ENCODE measurements at places on chromosomes 1 and 21.
A peak's percentile ranks its signal among the peaks of the same experiment; 100 is the strongest.

DNA sequence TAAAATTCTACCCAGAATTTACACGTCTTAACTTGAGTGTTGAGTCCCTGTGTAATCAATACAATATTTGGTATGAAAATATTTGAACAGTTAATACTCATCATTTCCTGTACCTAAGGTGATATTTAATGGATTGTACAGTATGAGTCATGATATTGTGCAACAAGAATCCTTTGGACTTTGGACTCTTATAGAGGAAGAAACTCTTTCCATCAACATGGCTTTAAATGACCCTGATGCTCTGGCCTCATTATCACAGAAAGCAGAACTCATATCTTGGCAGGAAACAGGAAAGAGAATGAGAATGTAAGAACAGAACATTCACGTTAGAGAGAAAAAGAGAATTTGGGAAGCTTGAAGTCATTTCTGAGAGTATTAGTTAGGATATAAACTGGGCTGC is 168.8 kb upstream of the B3GALT2 start:
- no peak for DNase-seq

DNA sequence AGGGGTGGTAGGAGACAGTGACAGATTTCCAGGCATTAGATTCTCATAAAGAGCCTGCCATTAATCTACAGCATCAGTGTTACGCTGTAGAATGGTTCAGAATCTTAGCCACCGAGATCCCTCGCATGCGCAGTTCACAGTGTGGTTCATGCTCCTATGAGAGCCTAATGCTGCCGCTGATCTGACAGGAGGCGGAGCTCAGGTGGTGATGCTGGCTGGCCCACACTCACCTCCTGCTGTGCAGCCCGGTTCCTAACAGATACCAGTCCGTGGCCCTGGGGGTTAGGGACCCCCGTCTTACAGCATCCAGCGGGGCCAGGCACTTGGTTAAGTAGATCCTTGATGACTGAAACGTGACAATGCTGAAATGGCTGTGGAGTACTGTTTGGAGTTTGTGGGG is 163.6 kb upstream of the C1orf21 start:
- no peak for DNase-seq

- DNase-seq: no peak
Measured at GRCh38 chr1:60637651-60638050, 444.7 kb upstream of the NFIA start.

- no peak for DNase-seq
Measured at GRCh38 chr21:34047835-34048234, 25.5 kb upstream of the MRPS6 start.

GRCh38 chr1:31708324-31708723 is 4.5 kb upstream of the COL16A1 start:
- no peak for DNase-seq

DNA sequence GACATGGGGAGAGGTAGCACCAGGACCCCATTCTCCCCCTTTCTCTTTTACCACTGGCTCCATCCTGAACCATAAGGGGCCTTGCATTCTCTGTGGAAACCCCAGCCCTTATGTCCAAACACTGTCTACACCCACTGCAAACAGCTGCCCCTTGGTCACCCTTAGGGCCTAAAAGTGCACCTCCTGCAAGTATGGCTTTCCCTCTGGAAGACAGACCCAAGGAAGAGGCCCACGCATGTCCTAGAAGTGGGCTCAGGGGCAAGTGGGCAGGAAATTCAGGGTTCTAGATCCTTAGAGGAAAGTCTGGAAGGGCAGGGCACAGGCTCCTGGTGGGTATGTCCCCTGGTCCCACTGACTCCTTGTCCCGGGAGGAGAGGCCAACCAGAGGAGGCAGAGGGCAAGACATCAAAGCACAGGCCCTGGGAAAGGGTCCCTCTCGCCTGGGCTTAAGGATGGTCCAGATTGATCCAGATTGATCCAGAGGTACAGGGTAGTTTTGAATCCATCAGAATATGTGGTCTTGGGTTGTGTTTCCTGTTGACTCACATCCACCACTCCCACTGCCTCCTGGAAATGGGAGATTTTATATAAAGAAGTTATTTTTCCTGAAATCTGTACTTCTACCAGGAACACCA is 150.9 kb downstream of the GRIK3 start:
- DNase-seq: no peak

DNA sequence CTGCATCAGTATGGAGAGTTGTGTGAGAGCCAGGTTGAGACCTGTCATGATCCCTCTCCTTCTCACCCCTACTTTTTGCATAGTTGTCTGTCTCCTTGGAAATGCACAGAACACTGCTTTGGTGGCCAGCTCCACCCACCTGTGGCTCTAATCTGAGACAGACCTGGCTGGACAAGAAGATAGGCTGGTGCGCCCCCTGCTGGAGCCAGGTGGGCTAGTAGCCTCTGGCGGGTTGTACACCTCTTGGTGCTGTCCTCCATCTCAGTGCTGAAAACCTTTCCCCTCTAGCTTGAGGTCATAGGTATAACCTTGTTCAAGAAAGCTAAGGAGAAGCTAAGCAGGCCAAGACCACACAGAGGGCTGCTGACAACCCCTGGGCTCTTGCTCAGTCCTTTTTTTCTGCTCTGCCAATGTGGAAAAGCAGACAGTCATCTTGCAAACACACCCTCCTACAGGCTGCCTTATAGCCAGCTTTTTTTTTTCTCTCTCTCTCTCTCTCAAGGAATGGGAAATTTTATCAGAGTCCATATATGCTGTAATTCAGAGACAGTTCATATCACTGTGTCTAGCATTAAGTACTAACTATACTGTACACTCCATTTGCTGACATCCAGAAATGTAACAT is 58.8 kb upstream of the SPATA6 start:
- peak; percentile 36 for DNase-seq

DNA sequence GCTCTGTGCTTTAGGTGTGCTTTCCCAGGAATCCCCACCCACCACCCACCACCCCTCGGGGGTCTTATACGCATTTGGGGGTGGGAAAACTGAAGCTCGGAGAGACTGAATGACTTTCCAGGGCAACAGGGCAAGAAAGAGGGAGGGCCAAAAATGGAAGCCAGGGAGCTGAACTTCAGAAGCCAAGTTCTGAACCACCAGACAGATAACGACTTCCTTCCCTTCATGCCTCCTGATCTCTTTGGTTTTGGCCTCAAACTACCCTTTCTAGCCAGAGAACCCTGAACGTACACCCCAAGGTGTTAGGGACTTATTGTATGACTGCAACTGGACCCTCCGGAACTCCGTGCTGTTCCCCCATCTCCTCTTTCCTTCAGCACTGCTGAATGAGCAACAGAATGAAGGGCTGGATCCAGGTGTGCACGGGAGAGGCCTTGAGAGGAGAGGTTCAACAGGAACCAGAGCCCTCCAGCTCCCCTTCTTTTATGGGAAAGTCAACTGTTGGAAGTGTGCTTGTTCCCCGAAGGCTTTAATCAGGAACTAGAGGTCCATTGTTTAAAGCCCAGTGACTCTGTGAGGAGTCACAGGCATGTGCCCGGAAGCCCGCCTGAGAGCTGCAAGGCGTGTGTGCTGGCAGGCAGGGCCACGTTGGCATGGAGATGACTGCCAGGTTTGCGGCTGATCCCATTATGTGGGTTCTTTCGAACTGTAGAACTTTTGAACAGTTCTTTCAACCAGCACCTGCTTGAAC is 3.1 kb downstream of the BACE2 start:
- DNase-seq: no peak

DNA sequence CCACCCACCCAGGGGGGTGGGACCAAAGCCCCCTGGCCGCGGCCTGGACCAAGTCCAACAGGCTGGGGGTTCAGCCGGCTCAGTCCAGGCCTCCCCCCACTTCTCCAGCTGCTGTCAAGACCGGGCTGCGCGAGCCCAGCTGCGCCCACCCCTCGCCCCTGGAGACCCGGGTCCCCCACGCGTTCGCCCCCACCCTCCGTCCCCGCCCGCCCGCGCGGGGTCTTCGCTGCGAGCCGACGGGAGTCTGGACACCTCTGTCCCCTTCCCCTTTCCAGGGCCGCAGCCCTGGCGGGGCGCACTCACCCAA is 253 bp downstream of the RAP1GAP start:
- DNase-seq: no peak

DNA sequence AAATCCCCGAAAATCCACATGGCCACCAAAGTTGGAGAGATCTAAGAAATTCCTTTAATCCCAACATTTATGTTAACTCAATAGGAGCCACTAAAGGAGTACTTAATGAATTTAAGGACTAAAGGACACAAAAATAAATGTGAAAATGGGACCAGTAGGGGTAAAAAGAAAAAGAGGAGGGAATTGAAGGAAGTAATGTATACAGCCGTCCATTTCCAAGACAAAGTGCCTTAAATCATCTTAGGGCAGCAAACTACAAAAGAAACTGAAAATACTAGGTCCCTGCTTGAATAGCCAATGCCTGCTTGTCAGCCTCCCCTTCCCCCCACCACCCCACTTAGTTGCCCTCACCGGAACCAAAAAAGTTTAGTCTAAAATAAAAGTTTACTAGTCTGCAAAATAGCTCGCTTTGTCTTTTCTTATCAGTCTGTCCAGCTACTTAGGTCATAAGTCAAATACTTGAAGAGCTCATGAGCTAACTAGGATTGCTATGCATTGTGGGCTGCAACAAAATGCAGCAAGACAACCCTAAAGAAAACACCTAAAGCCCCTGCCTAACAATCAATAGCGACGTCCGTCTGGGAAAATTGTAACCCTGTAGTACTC is 66.3 kb upstream of the TLR5 start:
- no peak for DNase-seq

DNA sequence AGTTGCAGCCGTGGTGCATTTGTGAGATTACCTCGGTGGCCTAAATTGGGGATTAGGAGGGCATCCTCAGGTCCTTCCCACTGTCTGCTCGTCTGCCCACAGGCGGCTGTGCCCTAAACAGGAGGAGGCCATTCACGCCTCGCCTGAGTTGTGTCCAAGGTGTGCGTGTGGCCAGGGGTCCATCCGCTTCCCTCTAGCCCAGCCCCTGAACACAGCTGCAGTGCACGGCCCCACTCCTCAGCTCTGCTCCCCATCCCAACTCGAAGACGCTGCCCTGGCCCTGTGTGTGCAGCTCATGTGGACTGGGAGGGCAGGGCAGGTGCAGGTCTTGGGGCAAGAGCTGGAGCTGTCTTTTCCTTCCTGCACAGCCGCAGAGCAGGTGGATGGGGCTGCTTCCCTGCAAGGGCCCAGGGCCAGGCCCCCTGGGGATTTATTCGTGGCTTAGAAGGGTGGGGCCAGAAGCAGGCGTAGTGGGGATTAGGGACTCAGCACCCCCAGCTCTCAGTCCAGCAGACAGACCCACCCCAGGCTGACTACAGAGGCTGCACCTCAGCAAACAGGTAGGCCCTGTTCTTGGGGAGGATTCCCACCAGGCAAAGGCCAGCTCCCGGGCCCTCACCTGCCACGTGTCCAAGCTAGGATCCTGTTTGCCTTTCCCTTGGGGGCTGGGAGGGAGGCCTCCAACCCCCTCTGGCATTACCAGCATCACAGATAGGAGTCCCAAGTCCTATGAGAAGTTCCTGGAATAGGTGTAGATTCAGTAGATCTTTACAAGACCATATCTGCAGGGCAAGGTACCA is 4.3 kb downstream of the GUK1 start:
- DNase-seq: no peak

DNA sequence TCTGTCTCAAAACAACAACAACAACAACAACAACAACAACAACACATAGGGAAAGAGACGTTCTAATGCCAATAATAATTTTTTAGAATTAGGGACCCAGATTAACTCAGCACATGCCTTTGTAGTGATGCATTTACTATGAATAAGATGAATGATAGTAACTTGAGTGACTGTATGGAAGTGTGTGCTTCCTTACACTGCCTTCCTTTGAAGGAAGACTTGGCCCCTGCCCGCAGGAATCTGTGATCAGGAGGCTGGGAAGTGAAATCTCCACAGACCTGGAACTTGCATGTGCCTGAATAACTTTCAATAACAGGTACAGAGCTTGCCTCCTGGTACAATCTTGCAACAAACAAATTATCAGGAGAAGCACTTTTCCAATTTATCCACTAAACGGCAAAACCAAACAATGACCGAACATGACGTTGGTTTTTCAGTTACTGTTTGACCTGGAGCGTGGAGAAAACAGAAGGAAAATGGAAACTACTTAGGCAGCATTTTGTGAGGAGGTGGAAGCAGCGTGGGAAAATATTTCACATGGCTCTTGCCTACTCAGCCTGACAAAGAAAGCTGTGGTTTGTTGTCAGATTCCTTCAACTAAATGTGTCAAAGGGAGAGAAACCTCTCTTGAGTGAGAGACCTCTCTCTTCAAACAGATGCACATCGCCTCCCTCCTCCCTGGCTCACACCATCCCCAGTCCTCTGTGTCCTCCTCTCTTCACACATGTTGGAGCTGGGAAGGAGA is 10.1 kb upstream of the ABCA4 start:
- no peak for DNase-seq

GRCh38 chr1:32893198-32894018 is 7.1 kb downstream of the HPCA start:
- no peak for DNase-seq

DNA sequence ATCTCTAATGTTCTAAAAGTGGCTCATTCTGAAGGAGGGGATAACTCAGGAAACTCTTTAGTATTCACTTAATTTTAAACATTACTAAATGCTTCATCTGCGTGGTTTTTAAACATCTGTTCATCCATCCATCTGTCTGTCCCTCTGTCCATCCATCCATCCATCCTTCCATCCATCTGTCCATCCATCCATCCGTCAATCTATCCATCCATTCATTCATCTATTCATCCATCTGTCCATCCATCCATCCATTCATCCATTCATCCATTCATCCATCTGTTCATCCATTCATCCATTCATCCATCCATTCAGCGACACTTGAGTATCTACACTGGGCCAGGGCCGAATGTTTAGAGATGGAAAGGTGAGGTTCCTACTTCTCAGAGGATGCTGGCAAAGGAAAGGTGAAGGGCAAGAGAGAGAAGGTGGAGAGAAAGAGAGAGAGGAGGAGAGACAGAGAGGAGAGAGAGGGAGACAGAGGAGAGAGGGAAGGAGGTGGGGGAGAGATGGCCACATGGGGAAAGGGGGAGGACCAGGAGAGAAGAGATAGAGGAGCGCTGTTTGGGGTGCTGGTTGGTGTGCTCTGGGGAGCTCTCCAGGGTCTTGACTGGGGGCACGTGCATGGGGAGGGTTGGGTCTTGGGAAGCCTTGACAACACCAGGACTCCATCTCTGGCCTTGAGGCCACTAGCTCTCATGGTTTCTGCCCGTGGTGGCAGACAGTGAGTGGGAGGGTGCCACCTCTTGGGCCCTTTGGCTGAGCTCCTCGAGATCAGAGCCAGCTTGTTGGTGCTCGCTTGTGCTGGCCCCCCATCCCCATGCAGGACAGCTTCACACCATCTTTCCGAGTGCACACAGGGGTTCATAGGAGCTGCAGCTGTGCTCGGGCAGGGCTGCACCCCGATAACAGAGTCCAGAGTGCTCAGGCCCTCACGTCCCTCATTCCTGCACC is 45.6 kb downstream of the ABCG1 start:
- DNase-seq: no peak

DNA sequence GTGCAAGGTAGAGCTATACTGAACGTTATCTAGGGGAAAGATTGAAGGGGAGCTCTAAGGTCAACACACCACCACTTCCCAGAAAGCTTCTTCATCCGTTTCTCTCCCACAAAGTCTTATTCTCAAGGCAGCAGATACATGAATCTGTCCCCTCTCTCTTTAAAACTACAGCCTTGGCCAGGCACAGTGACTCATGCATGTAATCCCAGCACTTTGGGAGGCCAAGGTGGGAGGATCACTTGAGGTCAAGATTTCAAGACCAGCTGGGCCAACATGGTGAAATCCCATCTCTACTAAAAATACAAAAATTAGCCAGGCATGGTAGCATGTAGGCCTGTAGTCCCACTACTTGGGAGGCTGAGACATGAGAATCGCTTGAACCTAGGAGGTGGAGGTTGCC is 8.1 kb downstream of the CYP4X1 start:
- DNase-seq: no peak
